ENCODE measurements at places on chromosomes 6 and 20.

GRCh38 chr20:4369119-4369797 is 352.5 kb upstream of the PRND start:
- DNase-seq, result no peak

DNA sequence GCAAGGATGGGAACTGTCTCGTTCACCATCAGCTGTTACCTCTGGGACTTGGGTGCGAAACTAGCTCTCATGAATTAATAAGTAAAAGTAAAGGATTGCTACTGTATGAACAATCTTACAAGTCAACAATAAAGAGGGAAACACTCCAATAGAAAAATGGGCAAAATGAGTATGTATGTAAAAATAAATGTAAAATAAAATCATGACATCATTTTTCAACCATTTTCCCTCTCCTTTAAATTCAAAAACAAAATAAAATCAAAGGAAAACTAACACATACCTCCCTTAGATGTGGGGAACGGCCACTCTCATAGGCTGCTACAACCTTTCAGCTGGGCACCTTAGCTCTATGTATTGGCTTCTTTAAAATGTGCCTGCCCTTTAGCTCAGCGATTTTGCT is 389.7 kb upstream of the ARID1B start:
- no peak for DNase-seq

GRCh38 chr6:3235486-3235885 is 8.0 kb upstream of the TUBB2B start:
- DNase-seq, result no peak

- DNase-seq, result no peak
Observed at GRCh38 chr6:27890445-27891319, 21.5 kb downstream of the OR2B2 start.

DNA sequence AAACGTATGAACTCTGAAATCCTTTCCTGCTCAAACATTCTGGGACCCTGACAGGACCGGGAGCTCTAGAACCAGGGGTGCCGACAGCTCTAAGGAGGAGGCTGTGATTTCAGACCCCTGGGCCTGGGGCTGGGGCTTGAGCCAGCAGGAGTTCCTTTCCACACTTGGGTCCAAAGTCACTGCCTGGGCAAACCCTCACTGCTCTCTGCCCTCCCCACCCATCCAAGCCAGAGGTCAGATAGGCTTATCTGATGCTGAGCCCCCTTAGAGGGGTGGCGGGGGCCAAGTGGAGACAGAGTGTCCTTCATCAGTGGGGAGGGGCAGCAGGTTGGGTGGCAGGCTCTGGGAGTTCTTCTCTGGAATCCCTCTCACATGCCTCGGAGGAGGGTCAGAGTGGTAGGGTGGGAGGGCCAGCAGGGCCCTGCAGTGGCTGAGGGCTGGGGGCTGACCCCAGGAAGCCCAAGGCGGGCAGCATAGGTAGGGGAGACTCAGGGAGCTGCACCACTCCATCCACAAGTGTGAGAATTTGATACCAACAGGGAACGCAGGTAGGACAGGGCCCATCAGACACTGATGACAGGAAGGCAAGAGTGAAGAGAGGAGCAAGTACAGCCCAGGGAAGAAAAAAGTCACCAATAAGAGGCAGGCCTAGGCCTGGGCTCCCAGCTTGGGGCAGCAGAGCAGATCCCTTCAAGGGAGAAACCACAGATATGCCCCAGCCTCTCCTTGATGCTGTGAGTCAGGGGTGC is 121.0 kb downstream of the MRPL14 start:
- DNase-seq, result no peak

DNA sequence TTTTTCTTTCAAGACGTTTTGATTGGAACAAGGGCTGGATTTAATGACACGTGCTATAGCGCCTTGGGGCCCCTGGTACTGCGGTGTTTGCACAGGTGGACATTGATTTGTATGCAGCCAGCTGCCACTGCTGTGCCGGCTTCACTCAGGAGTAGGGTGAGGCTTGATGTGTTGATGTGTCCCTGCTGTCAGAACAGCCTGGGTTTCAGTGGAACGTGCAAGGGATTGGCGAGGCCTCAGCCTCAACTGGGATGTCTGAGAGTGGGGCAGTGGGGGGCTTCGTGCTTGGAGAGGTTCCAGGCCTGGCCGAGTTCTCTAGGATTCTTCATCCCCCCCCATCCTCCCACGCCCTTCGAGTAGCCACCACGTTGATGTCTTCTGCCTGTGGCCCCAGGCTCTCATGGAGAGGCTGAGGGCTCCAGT is 23.0 kb downstream of the PYGB start:
- DNase-seq, result no peak

DNA sequence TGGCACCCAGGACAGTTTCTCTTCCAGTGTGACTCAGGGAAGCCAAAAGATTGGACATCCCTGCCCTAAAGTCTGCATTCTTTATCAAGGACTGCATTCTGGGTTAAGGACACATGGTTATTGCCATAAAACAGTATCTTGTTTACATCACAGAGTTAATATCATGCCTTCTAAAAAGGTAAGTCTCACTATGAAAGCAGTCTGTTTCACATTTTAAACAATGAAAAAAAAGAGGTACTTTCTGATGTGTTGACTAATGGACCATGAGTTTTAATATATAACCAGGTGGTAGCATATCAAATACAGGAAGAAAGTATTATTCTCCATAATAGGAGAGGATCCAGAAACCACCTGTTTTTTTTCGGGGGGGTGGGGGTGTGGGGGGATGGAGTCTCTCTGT is 93.7 kb downstream of the TIAM2 start:
- DNase-seq, result no peak

DNA sequence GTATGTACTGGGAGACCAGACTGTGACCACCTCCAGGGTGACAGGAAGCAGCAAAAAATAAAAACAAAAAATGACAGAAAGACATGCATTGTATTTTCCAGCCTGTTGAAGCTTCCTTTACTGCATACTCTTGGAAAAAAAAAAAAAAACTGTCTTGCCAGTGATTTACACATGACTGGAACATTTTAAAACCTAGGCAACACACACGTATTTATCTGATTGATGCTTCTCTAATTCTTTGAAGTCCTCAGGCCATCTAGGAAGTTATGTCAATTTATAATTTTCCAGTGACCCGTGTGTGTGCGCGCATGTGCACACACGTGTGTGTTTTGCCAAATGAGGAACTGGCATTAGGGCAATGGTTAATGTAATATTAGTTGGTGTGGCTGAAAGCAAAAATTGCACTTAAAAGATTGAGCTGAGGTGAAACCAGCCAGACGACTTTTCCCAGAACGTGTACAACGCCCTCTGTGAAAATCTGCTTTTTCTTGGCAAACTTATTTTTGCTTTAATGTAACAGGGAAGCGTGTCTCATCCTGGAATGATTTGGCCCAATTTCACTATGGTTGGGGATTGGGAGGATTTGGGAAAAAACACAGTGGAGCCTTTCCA is 315.2 kb downstream of the TFAP2A start:
- DNase-seq, result no peak

GRCh38 chr20:63270606-63271325 is 1.8 kb upstream of the ARFGAP1 start:
- DNase-seq, result no peak

GRCh38 chr6:117568831-117569410 is 33.4 kb downstream of the GOPC start:
- no peak for DNase-seq

DNA sequence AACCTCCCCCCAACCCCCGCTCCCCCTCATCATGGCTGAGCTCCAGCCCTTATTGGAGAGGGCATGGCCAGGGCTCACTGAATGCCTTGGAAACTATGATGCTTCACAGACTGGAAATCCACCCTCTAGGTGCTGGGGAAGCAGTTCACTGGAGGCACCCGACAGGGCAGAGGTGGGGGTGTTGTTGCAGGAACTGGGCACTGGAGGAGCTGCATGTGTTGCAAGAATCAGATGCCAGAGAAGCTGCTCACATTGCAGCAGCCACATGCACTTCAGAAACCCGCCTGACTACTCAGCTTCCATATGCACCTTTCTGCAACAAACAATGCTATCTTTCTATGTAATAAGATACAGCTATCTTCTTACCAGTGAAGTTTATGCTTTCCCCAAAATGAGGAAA is 7.9 kb upstream of the TBPL1 start:
- no peak for DNase-seq

GRCh38 chr6:168206186-168206585 is 113.4 kb downstream of the DACT2 start:
- DNase-seq, result no peak

DNA sequence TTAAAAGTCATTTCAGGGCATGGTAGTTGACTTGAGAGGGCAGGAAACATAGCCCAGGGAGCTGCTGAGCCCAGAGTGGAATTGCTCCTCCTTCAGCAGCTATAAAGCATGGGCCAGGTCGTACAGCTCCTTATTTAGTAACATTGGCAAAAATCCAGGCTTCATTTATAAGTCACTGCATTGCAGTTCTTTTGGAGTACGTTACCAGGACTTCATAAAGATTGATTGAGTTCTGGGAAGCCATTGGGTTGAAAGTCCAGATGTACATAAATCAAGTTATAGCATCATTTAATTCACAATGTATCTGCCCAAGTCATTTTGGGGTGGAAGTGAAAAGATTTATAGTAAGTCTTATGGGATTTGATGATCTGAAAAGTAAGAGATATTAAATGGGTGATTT is 53.0 kb upstream of the ANKEF1 start:
- DNase-seq, result no peak

DNA sequence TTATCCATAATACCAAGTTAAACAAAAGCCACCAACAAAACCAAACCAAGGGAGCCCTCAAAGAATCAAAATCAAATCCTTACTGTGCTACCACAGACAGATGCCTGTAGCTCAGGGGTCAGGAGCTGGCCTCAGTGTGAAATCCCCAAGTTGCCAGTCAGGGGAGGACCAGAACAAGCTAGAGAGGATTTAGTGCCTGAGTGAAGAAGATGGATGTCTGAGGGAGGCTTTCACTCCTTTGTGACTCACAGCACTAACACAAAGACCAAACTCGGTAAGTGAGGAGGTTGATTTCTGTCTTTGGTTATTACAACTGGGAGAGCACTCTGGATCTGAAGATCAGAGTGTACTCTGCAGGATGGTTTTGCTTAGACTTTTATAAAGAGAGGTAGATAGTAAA is 189.9 kb upstream of the ZNF184 start:
- DNase-seq, result no peak

DNA sequence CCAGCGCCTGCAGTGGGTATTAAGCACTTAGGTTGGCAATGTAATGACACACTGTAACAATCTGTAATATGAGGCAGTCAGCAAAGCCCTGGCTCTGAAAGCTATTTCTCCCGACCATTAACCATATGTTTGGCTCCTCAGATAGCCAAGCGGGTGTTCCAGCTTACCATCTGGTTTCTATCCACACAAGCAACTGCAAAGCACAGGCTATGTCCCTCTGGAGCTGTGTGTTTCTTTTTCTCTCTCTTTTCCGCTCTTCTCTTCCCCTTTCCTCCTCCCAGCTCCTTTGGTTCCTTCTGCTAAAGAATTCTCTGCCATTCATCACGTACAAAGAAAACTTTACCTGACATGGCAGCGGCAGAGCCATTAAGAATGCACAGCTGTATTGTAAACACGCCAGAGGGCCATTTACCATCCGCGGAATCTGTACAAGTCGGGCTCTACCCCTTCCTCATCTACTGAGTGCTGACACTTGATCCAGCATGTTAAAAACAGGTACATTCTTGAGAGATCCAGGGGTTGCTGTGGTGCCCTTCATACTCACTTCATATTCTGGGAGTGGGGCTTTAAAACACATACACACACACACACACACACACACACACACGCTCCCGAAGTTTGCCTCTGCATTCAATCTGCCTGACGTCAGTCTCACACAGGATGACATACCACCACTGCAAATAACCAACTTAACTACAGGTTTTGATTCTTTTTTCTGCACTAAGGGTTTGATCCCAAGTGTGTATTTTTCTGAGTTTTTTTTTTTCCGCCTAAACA is 77.2 kb downstream of the BACH2 start:
- no peak for DNase-seq

GRCh38 chr6:28737750-28738395 is 185.9 kb downstream of the TRIM27 start:
- DNase-seq, result no peak

GRCh38 chr6:131269565-131270391 is 134.5 kb downstream of the AKAP7 start:
- no peak for DNase-seq

- DNase-seq, result no peak
Observed at GRCh38 chr6:163019926-163020325, 292.2 kb downstream of the PACRG start.

DNA sequence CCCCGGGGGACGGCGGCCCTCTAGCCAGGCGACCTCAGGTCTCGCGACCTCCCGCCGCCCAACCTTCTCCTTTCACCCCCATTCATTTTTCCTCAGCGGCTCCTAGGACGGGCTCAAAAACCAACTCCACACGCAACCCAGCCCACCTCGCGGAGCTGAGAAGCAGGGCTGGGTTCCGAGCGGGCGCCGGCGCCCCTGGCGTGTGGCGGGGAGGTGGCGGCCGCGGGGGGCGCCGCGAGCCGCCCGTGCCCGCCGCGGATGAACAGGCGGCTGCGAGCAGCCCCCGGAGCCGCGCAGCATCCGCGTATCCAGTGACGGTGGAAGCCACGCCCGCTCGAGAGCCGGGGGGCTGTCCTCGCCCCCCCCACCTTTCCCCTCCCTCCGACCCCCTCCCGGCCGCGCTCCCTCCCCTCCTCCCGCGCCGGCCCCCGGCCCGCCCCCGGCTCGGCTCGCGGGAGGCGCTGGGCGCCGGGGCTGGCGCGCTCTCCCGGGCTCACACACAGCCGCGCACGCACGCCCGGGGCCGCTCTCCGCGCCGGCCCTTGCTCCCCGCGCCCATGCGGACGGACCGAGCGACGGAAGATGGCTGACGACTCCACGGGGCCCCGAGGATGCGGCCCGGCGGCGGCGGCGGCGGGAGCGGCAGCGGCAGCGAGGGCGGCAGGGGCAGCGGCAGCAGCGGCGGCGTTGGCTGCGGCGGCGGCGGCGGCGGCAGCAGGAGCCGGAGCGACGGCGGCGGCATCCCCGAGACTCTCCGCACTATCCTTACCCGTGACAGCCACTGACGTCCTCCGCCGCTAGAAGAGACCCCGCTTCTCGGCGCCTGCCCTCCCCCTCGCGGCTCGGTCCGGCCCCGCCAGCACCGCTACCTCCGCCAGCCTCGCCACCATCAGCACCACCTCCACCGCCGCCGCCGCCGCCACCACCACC is at the start of gene SOBP:
SOBP (plus strand) TSS at position 482 of the 930 bp plus-strand sequence. CDS start 500 bp downstream, outside the sequence.
- no peak for DNase-seq

DNA sequence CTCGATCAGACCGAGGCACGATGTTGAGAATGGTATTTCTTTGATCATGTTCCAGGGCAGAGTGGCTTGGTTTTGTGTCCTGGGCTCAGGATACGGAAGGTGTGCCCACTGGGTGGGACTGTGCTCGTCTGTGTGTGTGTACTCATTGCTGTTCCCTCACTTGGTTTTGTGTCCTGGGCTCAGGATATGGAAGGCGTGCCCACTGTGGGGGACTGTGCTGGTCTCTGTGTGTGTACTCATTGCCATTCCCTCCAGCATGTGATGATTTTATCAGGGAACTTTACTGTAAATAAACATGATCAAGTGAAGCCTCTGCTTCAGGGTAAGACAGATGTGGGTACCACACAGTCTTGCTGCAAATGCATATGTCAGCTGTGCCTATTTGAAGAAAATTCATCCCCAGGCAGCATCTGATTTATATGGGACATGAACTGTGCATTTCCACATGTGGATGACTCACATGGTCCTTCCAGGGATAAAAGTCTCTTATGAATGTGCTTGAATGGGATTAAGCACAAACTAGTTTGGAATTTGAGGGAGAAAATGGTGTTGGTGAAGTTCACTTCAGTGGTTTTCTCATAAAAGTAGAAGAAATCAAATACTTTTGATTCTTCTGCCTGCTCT is 274.3 kb downstream of the QKI start:
- DNase-seq, result no peak

GRCh38 chr6:114941078-114941477 is 598.3 kb upstream of the HS3ST5 start:
- no peak for DNase-seq

GRCh38 chr20:33299111-33299603 is 16.1 kb downstream of the BPIFB1 start:
- DNase-seq, result no peak

Measured in vagina (tissue), 2 donors.